ENCODE measurements at places on chromosomes 16 and 17.

GRCh38 chr17:43774304-43775250 lies 4.2 kb downstream of the DUSP3 start:
- DNase-seq, result no peak

DNA sequence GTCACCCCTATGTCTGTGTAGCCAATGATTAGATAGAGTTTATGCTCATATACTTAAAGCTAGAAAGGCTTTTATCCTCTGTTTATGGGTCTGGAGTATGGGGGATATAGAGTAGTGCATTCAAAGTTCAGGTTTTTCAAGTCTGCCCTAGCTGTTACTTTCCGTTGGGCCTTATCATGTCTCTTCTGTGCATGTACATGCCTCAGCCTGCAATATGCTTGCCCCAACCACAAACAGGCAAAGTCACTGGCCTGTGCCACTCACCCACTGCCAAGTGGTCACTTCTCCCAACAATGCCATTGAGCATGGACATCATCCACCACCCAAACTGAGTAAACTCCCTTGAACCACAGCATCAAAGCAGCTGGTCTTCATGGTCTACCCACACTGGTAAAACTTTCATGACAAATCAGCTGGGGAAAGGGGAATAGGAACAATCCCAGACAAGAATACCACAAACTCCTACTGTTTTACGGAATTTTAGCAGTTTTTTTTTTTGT lies 70.3 kb upstream of the C17orf78 start:
- no peak for DNase-seq

DNA sequence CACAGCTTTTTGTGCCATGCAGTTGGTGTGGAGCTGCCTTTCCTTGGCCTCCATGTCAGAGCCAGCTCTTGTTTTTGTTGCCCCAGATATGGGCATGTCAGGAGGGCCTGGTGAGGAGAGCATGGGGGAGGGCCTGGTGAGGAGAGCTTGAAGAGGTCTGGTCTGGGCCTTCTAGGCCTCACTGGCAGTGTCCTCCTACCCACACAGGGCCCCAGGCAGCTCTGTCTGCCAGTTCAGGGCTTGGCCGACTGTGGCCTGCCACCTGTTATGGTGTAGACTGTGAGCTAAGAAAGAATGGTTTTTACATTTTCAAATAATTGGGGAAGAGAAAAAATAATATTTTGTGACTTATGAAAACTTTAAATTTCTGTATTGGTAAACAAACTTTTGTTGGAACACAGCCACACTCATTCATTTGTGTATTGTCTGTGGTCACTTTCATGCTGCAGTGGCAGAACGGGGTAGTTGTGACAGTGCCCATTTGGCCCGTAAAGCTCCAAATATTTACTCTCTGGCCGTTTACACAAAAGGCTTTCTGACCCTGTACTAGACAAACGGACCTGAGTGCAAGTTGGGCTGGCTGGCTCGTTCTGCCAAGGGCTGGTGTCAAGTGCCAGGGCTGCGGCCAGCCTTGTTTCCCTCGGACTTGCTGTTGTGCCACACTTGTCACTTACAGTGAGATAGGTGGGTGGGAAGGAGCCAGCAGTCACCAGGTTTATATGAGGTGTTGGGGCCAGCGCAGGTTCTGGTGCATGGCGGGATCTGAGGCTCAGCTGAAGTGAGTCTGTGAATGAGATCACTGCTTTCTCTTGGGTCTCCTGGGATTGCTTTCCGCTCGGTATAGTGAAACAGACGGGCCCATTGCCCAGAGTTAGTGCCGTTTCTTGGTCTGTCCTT lies 18.2 kb downstream of the PGS1 start:
- no peak for DNase-seq

DNA sequence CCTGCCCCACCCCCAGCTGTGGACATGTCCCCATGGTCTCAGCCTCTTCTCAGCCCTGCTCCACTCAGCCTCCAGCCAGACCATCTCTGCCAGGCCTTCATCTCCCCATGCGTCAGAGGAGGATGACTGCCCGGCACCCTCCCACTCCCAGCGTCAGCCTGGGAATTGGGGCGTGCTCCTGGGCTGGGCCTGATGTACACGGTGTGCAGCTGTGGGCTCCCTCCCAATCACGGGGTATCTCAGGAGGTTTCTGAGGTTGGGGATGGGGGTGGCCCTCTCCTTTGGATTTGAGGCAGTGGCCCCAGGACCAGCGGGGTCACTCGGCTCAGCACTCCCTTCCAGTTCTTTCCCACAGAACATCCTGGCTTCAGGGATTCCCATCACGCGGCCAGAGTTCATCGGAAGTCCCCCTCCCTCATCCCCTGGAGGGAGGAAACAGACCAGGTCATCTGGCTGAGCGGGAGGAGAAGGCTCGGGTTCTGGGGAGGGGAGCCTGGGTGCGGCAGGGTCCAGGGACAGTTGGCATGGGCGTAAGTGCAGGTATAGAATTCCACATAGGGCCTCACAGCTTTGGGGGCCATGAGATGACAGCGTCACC lies 36.9 kb downstream of the SOCS3 start:
- no peak for DNase-seq

DNA sequence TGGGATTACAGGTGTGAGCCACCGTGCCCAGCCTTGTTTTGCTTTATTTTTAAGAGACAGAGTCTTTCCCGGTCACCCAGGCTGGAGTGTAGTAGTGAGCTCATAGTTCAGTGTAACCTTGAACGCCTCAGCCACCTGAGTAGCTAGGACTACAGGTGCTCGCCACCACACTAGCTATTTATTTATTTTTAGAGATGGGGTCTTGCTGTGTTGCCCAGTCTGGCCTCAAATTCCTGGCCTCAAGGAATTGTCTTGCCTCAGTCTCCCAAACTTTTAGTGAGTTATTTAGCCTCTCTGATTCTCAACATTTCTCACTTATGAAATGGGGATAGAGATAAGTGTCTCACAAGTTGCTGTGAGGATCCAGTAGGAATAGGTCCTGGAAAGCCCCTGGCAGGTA lies 21.7 kb downstream of the FZD2 start:
- no peak for DNase-seq

- no peak for DNase-seq
These were observed 43.1 kb upstream of the SEC14L1 start for GRCh38 chr17:77097631-77098180.

DNA sequence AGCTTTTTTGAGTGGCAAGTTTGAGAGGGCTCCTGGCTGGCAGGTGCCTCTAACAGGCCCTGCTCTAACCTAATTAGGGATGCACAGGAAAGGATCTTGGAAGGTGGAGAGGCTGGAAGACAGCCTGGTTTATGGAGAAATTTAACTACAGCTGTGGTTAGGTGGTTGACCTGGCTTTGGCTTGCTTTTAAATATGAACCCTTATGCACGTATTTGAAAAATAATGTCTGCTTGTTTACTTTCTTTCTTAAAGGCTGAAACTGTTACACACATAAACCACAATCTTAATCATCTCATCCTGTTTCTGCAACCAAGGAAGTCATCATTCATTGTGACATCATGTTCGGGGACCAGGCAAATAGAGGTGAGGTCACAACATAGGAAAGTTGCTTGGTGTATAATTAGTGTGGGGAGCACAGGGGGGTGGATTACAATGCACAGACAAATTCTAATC lies 23.1 kb upstream of the DHRS13 start:
- peak; percentile 62 for DNase-seq

DNA sequence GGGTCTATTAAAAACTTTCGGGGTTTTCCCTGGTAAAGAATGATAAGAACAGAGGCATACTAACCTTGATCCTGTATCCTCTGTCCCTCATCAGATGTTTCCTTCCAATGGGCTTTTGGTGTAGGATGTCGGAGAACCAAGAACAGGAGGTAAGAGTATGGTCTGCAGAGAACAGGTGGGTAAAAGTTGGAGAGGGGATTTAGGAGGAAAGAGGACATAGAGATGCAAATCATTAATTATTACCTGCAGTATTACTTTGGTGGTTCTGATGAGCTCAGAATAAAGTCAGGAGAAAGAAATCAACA lies 4.3 kb downstream of the SNX11 start:
- no peak for DNase-seq

DNA sequence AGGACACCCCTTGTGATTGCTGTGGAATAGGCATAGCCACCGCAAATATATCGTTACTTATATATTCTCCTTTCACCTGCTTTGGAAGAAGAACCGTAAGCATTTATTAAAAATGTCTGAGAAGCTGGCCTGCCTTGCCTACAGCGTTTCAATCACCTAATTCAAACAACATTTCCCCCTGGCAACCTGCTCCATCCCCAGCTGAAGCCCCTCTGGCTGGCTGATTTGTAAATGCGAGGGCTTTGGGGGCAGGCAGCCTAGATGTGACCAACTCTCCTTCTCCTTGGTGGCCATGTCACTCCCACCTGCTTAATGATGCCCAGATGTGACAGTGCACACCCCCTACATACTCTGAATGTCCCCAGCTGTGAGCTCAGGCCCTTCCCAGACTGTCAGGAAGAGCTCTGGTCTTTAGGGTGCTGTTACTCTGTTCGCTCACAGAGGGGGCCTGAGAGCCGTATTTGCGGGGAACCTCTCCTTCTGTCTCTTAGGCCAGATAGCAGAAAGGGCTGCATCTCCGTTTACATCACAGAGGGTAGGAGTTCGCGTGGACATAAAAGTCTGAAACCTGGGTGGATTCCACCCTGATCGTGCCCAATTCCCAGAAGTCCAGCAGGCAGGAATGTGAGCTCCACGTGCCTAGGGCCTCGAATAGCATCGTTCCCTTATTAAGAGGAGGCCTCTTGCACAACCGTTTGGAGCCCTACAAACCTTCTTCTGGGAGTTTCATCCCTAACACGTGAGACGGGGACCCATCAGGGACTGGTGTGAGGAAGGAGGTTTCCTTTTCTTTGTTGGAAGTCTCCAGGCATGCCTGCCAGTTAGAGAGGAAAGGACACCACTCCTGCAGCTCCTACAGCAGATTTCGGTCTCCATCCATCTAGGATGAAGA lies 2.4 kb upstream of the SDK2 start:
- DNase-seq, result peak; percentile 57

DNA sequence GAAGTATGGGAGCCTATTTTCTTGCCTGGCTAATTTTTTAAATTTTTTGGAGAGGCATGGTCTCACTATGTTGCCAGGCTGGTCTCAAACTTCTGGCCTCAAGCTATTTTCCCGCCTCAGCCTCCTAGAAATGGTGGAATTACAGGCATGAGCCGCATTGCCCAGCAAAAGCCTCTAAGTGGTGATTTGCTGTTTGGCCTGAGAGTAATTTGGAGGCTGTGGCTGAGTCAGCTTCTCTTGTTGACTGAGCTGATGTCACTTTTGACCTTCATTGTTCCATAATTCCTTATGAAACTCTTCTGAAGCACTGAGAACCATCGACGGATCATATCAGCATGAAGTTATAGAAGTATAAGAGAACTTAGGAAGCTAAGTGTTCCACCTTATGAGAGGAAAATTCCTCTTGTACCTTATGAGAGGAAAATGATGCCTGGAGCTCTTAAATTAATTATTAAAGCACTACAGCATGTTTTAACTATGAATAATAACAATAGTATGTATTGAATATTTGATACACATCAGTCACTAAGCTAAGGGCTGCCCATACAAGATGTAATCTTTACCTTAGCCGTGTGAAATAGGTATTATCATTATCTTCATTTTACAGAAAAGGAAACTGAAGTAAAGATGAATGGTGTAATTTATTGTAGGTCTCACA lies 220.8 kb upstream of the MON1B start:
- DNase-seq, result no peak

- DNase-seq, result no peak
These were observed 1.8 kb upstream of the HOXB4 start for GRCh38 chr17:48579760-48580554.

DNA sequence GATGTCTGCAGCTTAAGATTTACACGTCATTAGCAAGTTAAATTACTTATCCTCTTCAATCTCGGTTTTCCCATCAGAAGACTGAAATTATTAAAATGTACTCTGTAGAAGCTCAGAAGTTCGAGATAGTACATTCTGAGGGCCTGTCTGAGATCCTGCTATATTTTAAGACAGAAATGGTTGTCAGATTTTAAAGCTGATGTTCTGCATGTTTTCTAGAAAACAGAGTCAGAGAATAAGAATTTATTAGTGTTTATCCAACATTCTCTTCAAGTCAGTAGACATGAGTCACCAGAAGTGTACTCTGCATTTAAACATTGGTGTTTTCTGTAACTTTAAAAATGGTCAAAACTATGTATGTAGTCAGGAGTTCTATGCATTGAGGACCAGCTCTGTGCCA lies 155.2 kb upstream of the MYOCD start:
- DNase-seq, result no peak

GRCh38 chr17:9845306-9845705 lies 19.6 kb downstream of the GLP2R start:
- no peak for DNase-seq

GRCh38 chr16:31767267-31767666 lies 106.3 kb upstream of the ZNF267 start:
- DNase-seq, result no peak

DNA sequence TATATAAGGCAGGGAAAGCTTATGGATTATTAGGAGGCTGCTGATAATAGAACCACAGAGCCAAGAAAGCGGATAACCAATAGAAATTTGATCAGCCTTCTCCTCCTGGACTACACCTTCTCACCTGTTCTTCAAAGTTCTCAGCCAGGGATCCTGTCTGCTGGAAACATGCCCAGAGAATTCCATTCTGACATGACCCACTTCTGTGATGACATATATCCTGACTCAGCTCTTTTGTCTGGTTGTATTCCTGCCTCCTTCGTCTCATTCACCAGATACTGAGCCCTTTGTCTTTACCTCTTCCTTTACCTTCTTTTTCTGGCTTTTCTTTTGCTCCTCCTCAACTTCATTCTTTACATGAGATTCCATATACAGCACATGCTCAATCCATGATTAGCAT lies 576.1 kb downstream of the CDH11 start:
- no peak for DNase-seq

- DNase-seq, result no peak
These were observed 30.1 kb downstream of the CCL4 start for GRCh38 chr17:36133602-36134236.

- no peak for DNase-seq
These were observed 65.1 kb upstream of the HAS3 start for GRCh38 chr16:69040144-69040909.

DNA sequence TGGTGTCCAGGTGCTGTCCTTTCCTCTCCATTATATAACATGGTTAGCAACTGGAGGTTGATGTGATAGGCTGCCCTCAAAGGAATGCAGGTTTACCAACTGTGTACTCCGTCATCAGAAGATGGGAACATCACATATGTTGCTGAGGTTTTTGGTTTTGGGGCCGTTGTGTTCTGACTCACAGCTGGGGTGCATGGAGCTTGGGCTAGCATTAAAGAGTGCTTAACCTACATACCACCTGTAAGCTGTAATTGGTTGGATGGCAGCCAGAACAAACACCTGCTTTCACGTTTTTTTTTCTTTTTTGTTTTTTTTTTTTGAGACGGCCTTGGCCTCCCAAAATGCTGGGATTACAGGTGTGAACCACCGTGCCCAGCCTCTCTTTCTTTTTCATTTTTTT lies 20.9 kb downstream of the TMEM11 start:
- DNase-seq, result no peak
